GM04503 (cell line): ENCODE measurements at places on chromosomes 1 and 21.

DNA sequence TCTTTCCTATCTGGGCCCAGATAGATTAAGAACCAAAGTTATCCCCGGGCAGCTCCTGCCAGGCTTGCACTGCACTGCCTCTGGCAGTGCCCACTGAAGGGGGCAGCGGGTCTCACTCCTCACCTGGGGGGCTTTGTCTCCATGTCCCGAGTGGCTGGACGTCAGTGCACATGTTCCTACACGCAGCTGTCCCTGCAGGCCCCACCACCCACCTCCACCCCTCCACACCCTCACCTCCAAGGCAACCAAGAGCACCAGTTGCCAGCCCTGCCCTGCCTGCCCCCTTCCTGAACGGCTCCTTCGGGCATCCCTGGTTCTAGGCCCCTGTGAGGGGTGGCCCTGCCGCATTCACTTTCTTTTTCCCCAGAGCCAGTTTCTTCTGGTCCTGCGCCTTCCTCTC is 147.2 kb downstream of the PEX14 start:
- no peak for DNase-seq

- peak; percentile 68 for DNase-seq
Measured at GRCh38 chr1:64042331-64043100, 160.9 kb upstream of the UBE2U start.

GRCh38 chr21:38917043-38917774 is 111.5 kb downstream of the ETS2 start:
- DNase-seq: no peak

GRCh38 chr1:245197121-245197520 is 42.3 kb downstream of the KIF26B start:
- DNase-seq: no peak

- no peak for DNase-seq
Measured at GRCh38 chr1:222306011-222306410, 241.9 kb downstream of the HHIPL2 start.

DNA sequence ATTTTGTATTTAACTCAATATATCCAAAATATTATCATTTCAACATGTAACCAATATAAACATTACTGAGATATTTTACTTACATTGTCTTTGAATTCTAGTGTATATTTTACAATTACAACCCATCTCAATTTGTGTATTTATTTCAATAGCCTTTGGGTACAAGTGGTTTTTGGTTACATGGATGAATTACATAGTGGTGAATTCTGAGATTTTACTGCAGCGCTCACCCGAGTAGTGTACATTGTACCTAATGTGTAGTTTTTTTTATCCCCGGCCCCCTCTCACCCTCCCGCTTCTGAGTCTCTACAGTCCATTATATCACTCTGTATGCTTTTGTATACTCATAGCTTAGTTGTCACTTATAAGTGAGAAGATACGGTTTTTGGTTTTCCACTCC is 117.0 kb upstream of the GALNT2 start:
- no peak for DNase-seq

GRCh38 chr1:29593601-29594382 is 357.5 kb downstream of the PTPRU start:
- no peak for DNase-seq

- peak; percentile 99 for DNase-seq
Measured at GRCh38 chr1:202589190-202589930, 120.9 kb downstream of the SYT2 start.

DNA sequence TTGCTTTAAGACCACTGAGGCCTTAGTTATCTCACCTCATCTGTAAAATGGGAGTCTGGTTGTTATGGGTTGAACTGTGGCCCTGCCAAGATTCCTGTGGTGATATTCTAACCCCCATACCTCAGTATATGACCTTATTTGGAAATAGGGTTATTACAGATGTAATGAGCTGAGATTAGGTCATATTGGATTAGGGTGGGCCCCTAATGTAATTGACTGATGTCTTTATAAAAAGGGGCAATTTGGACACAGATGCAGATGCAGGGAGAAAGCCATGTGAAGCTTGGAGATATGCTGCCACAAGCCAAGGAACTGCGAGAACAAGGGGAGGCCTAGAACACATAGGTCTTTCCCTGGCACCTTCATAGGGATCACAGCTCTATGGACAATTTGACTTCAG is 3.9 kb downstream of the C1orf87 start:
- DNase-seq: no peak

GRCh38 chr1:97989094-97989680 is 68.4 kb upstream of the DPYD start:
- no peak for DNase-seq

DNA sequence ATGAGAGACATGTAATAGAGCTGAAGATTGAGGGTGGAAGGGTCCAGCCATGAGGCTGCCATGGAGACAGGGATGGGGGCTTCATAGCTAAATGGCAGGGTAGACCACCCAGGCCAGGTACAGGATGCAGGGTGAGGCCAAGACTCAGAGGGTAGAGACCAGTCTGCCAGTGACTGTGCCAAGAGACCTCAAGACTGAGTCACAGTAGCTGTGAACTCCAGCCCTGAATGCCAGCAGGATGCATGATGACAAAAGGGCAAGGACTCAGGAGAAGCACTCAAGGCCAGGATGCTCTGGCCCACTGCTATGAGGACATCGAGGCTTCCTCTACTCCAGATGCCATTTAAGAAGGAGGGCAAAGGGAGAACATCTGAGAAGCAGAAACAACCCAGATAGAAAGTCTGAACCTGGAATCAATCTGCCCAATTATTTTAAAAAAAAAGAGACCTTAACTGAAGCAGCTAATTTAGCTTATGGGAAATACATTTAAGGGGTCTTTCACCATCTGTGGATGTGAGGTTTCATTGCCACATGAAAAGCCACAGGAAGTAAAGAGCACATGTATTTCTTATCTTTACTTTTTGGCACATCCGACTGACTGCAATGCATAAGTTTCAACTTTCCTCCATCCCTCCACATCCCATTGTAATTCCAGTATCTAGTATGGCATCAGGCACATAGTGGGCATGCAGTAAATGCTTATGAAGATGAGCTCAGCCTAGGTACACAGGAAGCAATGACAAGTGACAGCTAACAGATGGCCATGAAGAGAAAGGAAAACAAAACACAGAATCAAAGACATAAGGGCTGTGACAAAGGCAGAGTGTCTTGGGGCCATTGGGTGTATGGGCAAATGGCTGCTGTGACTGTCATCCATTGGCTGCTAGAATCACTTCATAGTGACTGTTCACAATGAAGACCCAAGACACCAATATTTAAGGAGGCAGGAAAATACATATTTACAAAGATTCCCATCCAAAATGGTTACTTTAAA is 40.2 kb downstream of the SUSD4 start:
- no peak for DNase-seq

DNA sequence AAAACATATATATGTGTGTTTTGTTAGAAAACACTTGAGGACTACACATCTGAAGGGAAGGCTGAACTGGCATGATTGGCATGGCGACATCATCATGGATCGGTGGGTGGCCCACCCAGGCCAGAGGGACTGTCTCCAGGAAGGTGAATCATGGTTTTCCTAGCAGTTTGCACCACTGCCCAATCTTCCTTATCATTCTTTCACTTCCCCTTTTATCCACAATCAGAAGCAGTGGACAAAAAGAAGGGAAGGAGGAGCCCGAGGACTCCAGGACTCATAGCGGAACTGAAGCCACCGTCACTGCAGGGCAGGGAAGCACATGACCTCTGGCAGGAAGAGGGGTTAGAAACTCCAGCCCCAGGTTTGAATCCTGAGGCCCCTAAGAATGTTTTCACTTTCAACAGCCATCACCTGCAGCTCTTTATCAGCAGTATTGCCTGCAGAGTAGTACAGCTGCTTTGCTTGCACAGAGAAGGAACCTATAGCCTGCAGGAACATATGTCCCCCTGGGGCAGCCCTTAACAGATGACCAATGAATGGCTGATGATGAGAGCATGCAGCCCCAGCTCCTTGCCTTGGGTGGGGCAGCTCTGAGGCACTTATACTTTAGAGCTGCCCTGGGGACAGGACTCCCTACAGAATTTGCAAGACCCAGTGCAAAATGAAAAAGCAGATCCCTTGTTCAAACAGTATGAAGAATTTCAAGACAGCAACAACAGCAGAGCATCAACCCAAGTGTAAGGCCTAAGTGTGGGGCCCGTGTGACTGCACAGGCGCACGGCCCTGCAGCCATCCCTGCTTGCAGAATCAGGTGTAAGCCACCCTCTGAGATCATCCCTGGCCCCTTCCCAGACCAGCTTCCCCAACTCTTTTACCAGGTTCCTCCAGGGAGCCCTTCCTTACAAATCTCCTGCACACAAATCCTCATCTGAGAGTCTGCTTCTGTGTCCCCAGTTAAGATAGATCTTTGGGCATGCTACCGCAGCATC is 241.8 kb upstream of the IRF2BP2 start:
- no peak for DNase-seq

GRCh38 chr1:6035719-6036118 is 10.0 kb upstream of the KCNAB2 start:
- DNase-seq: no peak

DNA sequence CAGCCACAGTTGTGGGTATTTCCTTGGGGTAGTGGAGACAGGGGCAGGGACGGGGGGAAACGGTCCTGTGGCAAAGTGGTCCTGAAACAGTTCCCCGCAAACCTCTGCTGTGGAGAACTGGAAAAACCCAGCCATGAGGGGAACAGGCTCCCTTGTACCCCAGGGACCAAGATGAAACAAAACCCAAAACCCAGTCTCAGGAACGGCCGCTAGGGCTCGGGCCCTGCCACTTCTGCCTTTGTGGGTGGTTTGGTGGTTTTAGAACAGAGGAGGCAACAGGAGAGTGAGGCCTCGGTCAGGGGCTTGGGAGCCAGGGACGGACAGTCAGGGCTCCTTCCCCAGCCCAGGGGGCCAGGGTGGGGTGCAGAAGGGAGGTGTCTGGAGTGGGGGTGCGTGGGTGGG is 24.8 kb upstream of the EDN2 start:
- DNase-seq: no peak

GRCh38 chr1:185804206-185804605 is 70.0 kb downstream of the HMCN1 start:
- no peak for DNase-seq

DNA sequence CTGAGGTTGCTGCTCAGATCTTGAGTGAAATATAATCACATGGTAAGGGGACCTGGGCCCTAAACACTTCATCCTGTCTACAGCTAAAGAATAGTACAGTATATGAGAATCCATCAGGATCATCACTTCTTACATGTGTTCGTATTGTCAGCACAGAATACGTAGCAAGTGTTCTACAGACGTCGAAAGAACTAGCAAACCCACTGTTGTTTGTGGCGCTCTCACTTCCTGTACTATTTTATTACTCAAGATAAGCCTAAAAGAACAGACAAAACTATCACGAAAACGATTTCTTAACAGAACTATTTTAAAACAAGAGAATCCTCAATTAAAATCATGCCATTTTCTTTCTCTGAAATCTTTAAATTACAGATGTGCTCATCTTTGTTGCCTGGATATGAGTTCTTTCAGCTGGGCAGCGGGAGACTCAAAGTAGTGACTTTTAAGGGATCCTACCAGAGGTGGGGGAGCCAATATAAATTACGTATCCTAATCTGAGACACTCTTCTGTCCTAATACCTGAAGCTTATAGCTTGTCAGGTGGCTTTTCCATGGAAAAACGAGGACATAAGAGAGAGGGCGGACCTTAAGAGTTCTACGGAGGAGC is 724 bp downstream of the ST7L start:
- DNase-seq: no peak
